ENCODE measurements at places on chromosomes 5 and 9.

DNA sequence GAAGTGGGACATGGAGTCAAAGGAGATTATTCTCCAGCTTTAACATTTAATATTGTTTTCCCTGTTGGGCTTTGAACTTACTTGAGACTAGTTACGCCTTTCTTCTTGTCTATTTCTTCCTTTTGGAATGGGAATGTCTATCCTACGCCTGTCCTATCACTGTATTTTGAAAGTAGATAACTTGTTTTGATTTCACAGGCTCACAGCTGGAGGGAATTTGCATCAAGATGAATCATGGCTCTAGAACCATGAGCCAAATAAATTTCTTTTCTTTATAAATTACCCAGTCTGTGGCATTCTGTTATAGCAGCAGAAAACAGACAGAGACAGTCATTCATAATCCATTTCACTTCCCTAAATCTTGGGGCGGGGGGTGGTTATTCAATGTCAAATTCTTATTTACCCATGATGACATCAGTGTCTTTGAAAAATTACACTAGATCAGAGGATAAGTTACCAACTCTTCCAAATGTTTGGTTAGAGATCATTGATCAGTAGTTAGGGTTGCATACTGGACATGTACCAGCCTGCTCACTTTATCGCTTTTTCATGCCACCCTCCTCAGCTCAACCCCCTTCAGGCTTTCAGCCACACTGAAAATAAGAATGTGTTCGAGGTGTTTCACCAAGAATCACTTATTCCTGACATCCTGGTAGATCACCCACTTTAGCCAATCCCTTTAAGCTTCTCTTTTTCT is 419.6 kb upstream of the PIK3R1 start:
- DNase-seq = no peak

- DNase-seq = no peak
Measured at GRCh38 chr5:122392824-122393223, 80.8 kb downstream of the SNCAIP start.

DNA sequence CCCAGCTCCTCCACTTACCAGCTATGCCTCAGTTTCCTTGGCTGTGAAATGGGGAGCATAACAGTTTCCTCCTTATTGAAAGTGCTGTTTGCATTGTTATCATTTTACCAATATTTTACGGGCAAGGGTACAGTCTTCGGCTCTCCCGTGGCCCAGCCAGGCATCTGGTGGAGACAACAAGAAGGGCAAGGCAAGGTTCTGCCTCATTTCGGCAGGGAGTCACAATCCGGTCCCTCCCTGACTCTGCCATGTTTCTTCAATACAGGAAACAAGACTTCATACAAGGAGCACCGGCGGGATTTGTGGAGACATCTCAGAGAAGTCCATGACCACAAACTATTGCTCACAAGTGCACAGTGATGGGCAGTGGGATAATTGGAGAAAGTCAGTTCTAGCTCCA is 174.0 kb downstream of the FGF18 start:
- no peak for DNase-seq

DNA sequence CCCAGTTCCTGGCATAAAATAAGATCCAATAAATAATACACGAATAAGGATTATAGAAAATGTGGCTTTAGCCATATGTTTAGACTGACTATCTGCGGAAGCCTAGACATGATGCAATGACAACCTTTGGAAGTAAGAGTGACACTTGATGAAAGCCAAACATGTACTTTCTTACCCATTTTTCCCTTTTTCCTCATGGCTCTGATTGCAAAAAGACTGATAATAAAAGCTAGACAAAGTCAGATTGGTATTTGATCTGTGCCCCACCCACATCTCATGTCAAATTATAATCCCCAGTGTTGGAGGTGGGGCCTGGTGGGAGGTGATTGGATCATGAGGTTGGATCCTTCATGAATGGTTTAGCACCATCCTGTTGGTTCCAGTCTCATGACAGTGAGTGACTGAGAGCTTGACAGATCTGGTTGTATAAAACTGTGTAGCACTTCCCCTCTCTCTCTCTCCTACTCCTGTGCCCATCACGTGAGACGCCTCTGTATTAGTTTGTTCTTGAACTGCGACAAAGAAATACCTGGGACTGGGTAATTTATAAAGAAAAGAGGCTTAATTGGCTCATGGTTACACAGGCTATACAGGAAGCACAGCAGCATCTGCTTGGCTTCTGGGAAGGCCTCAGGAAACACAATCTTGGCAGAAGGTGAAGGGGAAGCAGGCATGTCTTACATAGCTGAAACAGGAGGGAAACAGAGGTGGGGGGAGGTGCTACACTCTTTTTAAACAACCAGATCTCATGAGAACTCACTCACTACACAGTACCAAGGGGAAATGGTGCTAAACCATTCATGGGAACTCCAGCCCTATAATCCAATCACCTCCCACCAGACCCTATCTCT is 243.4 kb upstream of the PIK3R1 start:
- DNase-seq = no peak

DNA sequence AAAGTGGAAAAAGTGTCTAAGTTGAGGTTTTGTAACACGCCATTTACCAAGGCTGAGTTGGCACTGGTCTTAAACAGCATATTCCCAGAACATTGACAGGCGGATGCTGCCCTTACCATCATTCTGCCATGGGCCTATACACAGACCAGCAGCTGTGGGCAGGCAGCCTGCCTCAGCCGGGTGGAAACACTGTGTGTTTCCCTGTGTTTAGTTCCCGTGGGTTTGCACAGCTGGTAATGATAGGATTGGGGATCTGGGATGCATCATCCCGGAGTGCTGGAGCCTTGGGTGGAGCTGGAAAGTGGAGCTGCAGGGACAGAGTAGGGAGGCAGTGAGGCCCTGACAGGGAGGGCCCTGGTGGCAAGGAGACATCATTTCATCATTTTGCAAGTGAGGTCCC is 5.5 kb upstream of the FGD3 start:
- no peak for DNase-seq
